Left cardiac atrium (tissue), 4 donors: ENCODE measurements at places on chromosomes 7 and 10. TPM values are rescaled to one million over a fixed set of nuclear protein-coding genes. Genes with fewer than 3 reads are reported as not detected.

The PRTFDC1 gene
- 6.6 TPM for total RNA-seq

The HGF gene
- 5.6 TPM for total RNA-seq

The UPK3B gene
- total RNA-seq, result 3.7 TPM

The CLCN1 gene
- not detected for total RNA-seq

The ANKRD30A gene
- 0.21 TPM for total RNA-seq

The OR13A1 gene
- not detected for total RNA-seq

The LYZL2 gene
- not detected for total RNA-seq

The PNLIPRP2 gene
- not detected for total RNA-seq

The HTR7 gene
- 0.31 TPM for total RNA-seq

The AMPH gene
- 5.0 TPM for total RNA-seq

The CCL24 gene
- total RNA-seq, result not detected

The PILRB gene
- 12.5 TPM for total RNA-seq

The SPAM1 gene
- total RNA-seq, result not detected

The PIP gene
- not detected for total RNA-seq

The LRMDA gene
- total RNA-seq, result 57.8 TPM

The EPDR1 gene
- 19.2 TPM for total RNA-seq

The MXI1 gene
- 43.0 TPM for total RNA-seq

The PFKFB3 gene
- total RNA-seq, result 30.7 TPM

The H2AZ2 gene
- total RNA-seq, result 191 TPM

The CFAP58 gene
- 2.4 TPM for total RNA-seq

The SP8 gene
- total RNA-seq, result not detected

The UTF1 gene
- not detected for total RNA-seq

The KAZALD1 gene
- total RNA-seq, result 7.2 TPM

The RELN gene
- 3.6 TPM for total RNA-seq

The NKX2-3 gene
- not detected for total RNA-seq

The SPAG6 gene
- not detected for total RNA-seq

The FGFBP3 gene
- total RNA-seq, result 0.53 TPM

The HMX3 gene
- total RNA-seq, result 0.21 TPM

The LRRC18 gene
- not detected for total RNA-seq

The TSPAN15 gene
- 11.0 TPM for total RNA-seq

The GBF1 gene
- total RNA-seq, result 32.4 TPM

The TEX36 gene
- not detected for total RNA-seq

The HABP2 gene
- not detected for total RNA-seq

The MICALL2 gene
- 21.8 TPM for total RNA-seq

The FAM25G gene
- total RNA-seq, result not detected

The AGAP6 gene
- 7.2 TPM for total RNA-seq

The ZNF804B gene
- not detected for total RNA-seq
